ENCODE measurements at places on chromosomes 2 and 18. TPM values are rescaled to one million over a fixed set of nuclear protein-coding genes. Genes with fewer than 3 reads are reported as not detected.
A peak's percentile ranks its signal among the peaks of the same experiment; 100 is the strongest.

Gene EPAS1
- 46.1 TPM for total RNA-seq

- peak; percentile 37 for DNase-seq
Measured at GRCh38 chr2:18910843-18911242, 321.5 kb upstream of the NT5C1B start.

- DNase-seq, result no peak
Measured at GRCh38 chr2:178873912-178874311, 66.7 kb upstream of the TTN start.

- no peak for DNase-seq
Measured at GRCh38 chr2:143463719-143464118, 334.5 kb downstream of the ARHGAP15 start.

Data from MG63 (cell line).